ENCODE measurements at places on chromosomes 11 and 22. TPM values are rescaled to one million over a fixed set of nuclear protein-coding genes. Genes with fewer than 3 reads are reported as not detected.

The PRR5 gene
- 30.0 TPM for total RNA-seq

The OVCH2 gene
- 1.2 TPM for total RNA-seq

The LMF2 gene
- total RNA-seq: 61.9 TPM

The APOBEC3A gene
- total RNA-seq: 0.41 TPM

The ASRGL1 gene
- 20.2 TPM for total RNA-seq

The OR5D13 gene
- total RNA-seq: not detected

The PDGFB gene
- 12.6 TPM for total RNA-seq

The MS4A15 gene
- total RNA-seq: not detected

The BLID gene
- total RNA-seq: 24.6 TPM

The P2RX6 gene
- total RNA-seq: 0.81 TPM

The VSIG10L2 gene
- total RNA-seq: not detected

The THOC5 gene
- 39.8 TPM for total RNA-seq

The GLB1L3 gene
- total RNA-seq: not detected

The CRYBB2 gene
- total RNA-seq: not detected

The GTSE1 gene
- total RNA-seq: 0.92 TPM

The GRM5 gene
- 1.4 TPM for total RNA-seq

The PLA2G3 gene
- not detected for total RNA-seq

The MIOX gene
- not detected for total RNA-seq

The LINC01488 gene
- total RNA-seq: not detected

The CACNA1I gene
- 0.14 TPM for total RNA-seq

The C11orf86 gene
- total RNA-seq: not detected

The NXPE1 gene
- total RNA-seq: not detected

The E2F8 gene
- not detected for total RNA-seq

The SLC17A6 gene
- not detected for total RNA-seq

The CHRM1 gene
- not detected for total RNA-seq

The CEND1 gene
- not detected for total RNA-seq

Measured in thoracic aorta (tissue), 2 donors.